ENCODE measurements at places on chromosomes 4 and X.

- no peak for DNase-seq
These were observed 24.1 kb downstream of the SMIM43 start for GRCh38 chr4:121740796-121741409.

DNA sequence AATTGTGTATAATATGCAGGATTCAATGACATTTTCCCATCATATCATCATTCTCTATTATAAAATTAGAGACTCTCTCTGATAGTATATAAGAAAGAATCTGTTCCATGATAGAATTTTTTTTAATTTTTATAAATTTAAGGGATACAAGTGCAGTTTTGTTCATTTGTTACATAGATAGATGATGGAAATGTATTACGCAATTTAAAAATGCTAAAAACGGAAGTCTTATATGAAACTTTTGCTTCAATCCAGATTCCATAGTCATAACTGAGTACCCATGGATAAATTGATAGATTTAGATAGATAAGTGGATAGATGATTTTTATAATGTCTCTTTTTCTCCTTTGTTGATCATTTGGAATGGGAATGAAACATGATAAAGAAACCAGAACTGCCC, 24.9 kb upstream of the MAGEB2 start:
- no peak for DNase-seq

GRCh38 chrX:152821145-152821765, 9.3 kb downstream of the CETN2 start:
- peak; percentile 65 for DNase-seq

GRCh38 chrX:22192419-22193060, 80.2 kb upstream of the CBLL2 start:
- DNase-seq: peak; percentile 78

All from PC-3 (cell line).